ENCODE measurements at places on chromosomes 6 and 20. TPM values are rescaled to one million over a fixed set of nuclear protein-coding genes. Genes with fewer than 3 reads are reported as not detected.

The BPIFB4 gene
- not detected for polyA plus RNA-seq

The CST2 gene
- polyA plus RNA-seq: not detected

DNA sequence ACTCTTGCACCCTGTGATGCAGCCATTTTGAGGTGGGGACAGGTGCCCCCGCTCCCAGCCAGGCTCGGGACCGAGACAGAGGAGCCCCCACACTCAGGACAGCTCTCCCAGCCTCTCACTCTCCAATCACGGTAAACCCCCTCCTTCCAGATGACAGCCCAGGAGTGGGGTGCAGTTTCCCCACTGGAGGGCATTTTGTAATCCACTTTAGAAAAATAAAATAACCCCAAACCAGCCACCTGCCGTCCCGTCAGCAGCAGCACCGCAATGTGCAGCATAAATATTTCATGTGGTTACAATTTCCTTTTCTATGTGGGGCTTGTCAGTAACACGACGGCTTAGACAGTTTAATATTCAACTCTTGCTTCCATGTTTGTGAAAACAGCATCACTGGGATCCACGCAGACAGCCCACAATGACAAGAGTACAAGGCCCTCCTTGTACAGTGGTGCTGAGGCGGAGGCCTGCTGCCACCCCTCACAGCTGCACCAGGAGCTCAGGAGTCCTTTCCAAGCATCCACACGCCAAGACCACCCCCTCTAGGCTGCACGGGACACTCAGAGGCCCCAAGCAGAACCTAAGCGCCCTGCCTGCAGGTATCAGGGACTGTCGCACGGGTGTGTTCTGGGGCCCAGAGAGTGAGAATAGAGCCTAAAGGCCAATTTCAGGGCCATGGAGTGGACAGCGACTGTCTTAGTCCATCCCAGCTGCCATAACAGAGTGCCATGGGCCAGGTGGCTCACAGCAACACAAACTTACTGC is 116.7 kb downstream of the JPH2 start:
- no peak for DNase-seq

- DNase-seq: no peak
Observed at GRCh38 chr6:162899148-162899547, 171.4 kb downstream of the PACRG start.

GRCh38 chr20:38078084-38078483 is 44.5 kb downstream of the RPRD1B start:
- no peak for DNase-seq

All from AG04450 (cell line).